ENCODE measurements at places on chromosomes 3 and 15. TPM values are rescaled to one million over a fixed set of nuclear protein-coding genes. Genes with fewer than 3 reads are reported as not detected.

PRR20G gene
- total RNA-seq = not detected

GOLGA8T gene
- total RNA-seq = 0.19 TPM

REC114 gene
- total RNA-seq = not detected

HIGD2B gene
- not detected for total RNA-seq

KBTBD12 gene
- 2.5 TPM for total RNA-seq

NRROS gene
- total RNA-seq = 0.37 TPM

STRIT1 gene
- not detected for total RNA-seq

DAZL gene
- total RNA-seq = not detected

WNT5A gene
- 5.4 TPM for total RNA-seq

ATP1B3 gene
- total RNA-seq = 10.1 TPM

CAND2 gene
- 3.4 TPM for total RNA-seq

ZBTB38 gene
- 29.4 TPM for total RNA-seq

EIF2A gene
- total RNA-seq = 60.6 TPM

ZMYND10 gene
- total RNA-seq = 0.97 TPM

EPHA3 gene
- 1.2 TPM for total RNA-seq

SHF gene
- total RNA-seq = 2.1 TPM

WDR93 gene
- 0.19 TPM for total RNA-seq

ASB14 gene
- total RNA-seq = not detected

SCAPER gene
- total RNA-seq = 13.2 TPM

GOLGA6L7 gene
- total RNA-seq = not detected

EFCAB12 gene
- total RNA-seq = 0.94 TPM

ADAM10 gene
- 30.6 TPM for total RNA-seq

IQCH gene
- 1.5 TPM for total RNA-seq

CCR9 gene
- not detected for total RNA-seq

MFN1 gene
- 35.2 TPM for total RNA-seq

TRIP4 gene
- 15.7 TPM for total RNA-seq

MME gene
- 3.2 TPM for total RNA-seq

PP2D1 gene
- total RNA-seq = not detected

MANF gene
- 60.3 TPM for total RNA-seq
